Foreskin keratinocyte (primary cell): ENCODE measurements at places on chromosomes 4 and X. TPM values are rescaled to one million over a fixed set of nuclear protein-coding genes. Genes with fewer than 3 reads are reported as not detected.

ARMCX1 gene
- total RNA-seq: 16.3 and 16.8 TPM in 2 replicates

MND1 gene
- 10.8 and 15.6 TPM in 2 replicates for total RNA-seq

PPP1R2C gene
- not detected in 2 replicates for total RNA-seq

PF4V1 gene
- not detected in 2 replicates for total RNA-seq

VSIG4 gene
- not detected in 2 replicates for total RNA-seq

- DNase-seq: peak; percentile 30
Observed at GRCh38 chr4:47315346-47315745, 148.2 kb downstream of the COMMD8 start.

DNA sequence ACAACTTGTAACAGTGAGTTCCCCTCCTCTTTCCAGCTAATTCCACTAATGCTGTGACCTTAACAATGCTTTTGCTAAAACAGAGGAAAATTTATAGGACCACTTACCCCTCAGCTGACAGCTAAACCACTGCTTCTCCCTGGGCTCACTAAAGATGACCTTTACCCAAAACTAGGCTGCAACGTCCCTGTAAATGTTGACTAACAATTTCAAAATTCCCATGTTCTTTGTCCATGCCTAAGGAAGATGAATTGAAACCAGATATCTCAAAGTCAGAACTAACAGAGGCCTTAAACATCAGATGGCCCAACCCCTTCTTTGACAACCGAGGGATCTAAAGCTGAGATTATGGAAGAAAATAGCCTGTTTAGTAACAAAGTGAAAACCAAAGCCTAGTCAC is 32.5 kb downstream of the AFAP1 start:
- DNase-seq: no peak

GRCh38 chr4:140020457-140021361 is 133.3 kb downstream of the MAML3 start:
- no peak for DNase-seq

DNA sequence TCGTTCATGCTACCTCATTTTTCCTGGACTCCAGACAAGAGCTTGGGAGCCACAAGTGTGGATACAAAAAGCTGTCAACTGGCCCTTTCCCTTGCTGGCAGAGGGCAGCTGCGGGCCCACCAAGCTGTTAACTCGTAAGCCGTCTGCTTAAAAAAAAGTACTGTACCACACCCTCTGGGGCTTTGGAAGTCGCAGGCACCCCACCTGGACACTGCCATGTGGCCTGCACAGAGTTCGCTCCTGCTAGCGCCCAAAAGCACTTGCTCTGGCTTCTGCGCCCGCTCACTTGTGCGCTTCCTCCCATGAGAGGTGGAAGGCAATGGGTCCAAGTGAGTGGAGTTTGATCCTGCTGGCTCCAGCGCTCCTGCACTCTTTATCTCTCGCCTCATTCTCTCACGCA is 476.4 kb upstream of the FSTL5 start:
- no peak for DNase-seq
